ENCODE measurements at places on chromosomes 5 and 9. TPM values are rescaled to one million over a fixed set of nuclear protein-coding genes. Genes with fewer than 3 reads are reported as not detected.

DNA sequence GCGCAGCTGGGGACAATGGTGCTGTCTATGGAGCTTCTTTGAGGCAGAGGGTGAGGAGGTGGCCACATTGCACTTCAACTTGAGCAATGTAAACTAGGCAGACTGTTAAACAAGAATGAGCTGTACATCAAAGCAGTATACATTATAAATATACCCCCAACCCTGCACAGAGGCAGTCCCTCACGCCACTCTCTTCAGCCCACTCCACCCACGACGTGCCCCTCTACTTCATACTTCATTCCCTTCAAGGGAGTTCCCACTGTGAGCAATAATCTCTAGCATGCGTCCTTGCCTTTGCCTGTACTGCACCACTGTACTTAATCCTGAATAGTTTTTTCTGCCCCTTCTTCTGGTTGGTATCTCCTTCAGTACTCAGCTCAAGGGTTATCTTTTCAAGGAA lies 14.4 kb downstream of the TRPM3 start:
- no peak for DNase-seq

GRCh38 chr5:64462391-64462790 lies 43.4 kb upstream of the RGS7BP start:
- DNase-seq = no peak

GRCh38 chr5:67542479-67542878 lies 345.9 kb upstream of the CD180 start:
- no peak for DNase-seq

DNA sequence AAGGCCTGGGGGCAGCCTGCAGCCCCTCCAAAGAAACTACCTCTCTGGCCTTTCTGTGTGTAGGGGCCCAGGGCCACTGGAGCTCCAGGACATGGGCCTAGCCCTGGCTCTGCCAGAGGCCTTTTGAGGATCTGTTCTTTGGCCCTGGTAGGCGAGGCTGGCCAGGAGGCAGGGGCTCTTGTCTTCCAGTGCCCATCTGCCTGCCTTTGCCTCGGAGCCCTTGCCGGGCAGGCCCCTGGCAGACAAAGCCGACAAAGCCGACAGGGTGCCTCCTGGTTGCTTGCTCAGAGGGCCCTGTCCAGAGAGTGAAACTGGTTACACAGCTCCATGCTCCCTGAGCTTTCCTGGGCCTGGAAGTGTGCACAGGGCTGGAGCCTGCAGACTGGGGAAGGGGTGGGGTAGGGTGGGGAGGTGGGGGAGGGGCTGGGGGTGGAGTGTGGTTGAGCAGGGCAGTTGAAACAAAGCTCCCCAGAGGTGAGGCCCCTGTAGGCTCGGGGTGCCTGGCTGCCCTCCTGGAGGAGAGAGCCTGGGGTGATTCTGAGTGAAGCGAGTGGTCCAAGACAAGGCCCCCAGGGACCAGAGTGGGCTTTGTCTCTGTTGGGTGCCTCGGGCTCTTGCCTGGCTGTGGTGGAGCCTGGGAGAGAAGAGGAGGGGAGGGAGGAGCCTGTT lies 29.3 kb downstream of the PTPA start:
- DNase-seq = peak; percentile 55

- DNase-seq = peak; percentile 41
Observed at GRCh38 chr5:138077064-138077696, 6.7 kb upstream of the WNT8A start.

- no peak for DNase-seq
Observed at GRCh38 chr9:112501287-112501686, 14.7 kb downstream of the KIAA1958 start.

DNA sequence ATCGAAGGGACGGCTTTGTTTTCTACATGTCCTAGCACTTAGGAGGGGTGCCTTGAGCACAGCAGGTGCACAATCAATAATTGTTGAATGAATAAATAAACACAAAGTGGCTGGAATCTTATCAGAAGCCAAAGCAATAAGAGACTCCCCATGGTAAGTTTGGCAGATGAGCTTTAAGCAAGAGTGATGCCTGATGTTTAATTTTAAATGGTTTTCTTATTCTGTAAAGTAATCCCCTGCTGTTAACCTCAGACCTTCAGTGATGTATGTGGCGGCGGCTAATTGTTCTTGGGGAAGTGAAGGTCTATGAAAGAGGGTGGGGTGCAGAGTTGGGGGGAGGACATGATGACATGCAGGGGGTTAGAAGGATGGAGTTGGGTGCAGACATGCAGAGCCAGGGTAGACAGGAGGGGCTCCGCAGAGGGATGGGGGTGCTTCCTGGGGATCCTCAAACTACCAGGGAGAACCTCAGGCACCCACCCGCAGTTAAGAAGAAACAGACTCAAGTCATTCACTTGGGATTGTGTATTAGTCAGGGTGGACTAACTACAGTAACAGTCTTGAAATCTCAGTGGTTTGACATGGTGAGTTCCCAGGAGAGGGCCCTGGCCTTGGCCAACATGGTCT lies 65.7 kb upstream of the SHB start:
- no peak for DNase-seq

- DNase-seq = peak; percentile 94
Observed at GRCh38 chr5:142618130-142618523, 67.8 kb downstream of the FGF1 start.

GRCh38 chr9:115008536-115009270 lies 78.3 kb upstream of the TNFSF8 start:
- DNase-seq = peak; percentile 84

DNA sequence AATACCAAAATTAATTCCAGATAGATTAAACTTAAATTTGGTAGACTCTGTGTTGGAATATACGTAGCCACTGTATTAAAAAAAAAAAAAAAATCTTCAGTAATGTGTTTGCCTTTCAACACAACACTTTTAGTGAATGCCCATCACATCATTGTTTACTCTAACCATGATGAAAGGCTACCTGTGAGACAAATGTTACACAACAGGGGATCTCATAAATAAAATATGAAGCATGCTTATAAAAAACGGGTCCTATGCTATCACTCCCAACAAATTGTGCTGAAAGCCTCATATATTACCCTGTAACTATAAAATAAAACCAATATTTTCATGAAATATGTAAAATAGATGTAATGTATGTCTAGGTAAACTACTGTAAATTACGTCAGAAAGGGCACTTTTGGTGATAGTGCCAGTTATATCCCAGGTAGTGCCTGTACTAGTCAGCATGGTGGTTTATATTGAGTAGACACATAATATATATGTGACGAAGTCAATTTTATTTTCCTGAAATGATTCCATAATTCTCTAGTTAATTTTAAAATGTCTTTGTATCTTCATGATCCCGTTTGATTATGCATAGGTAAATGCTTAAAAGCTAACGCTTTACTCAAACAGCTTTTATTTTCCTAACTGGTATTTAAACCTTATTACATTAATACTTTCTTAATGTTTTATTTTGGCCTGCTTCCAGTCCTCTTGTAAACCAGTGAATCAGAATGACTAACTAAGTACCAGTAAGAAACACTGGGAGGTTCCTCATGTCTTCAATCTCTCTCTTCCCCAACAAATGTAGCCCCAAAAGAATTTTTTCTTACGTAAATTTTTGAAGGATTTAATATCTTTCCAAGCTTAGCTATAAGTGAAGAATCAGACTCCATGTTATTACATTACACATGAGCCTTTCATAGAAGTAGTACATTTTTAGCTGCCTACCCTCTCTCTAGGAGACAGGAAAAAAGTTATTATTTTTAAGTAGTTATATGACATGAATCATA lies 420.3 kb downstream of the GABRG2 start:
- DNase-seq = peak; percentile 51

GRCh38 chr5:35133186-35133585 lies 85.4 kb upstream of the AGXT2 start:
- no peak for DNase-seq

DNA sequence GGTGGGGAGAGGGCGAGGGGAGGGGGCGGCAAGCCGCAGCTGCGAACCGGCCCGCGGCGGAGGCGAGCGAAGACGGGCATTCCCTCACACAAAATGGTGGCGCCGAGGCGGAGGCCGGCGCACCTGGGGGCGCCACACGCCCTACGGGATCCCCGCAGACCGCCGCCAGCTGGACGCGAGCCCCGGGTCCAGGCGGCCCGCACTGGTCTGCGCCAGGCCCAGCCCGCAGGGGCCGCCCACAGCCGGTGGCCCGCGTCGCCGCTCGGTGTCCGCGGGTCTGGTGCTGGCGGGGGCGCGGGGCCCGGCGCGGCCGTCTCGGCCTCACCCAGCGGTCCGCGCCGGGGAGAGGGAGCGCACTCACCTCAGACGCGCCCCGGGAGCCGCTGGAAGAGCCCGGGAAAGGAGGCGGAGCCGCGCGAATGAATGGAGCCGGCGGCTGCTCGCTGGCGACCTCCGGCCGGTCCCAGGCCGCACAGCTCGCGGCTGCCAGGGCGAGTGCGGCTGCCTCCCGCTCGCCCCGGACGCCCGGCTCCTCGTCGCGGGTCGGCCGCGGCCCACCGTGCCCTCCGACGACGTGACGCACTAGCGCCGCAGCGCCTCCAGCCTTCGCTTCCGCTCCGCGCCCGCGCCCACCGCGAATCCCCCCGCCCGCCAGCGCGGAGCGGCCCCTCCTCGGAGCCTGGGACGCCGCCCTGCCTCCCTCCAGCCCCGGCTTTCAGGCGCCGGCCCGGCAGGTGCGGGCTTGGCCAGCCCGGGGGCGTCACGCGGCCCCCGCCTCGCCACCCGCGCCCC lies at the start of gene FAM169A:
Gene FAM169A (minus strand): TSS at position 584 of the 792 bp plus-strand sequence. CDS start 24,711 bp downstream, outside the sequence.
- DNase-seq = peak; percentile 28

GRCh38 chr9:134206311-134207300 lies 42.2 kb upstream of the RNU6ATAC start:
- DNase-seq = no peak

DNA sequence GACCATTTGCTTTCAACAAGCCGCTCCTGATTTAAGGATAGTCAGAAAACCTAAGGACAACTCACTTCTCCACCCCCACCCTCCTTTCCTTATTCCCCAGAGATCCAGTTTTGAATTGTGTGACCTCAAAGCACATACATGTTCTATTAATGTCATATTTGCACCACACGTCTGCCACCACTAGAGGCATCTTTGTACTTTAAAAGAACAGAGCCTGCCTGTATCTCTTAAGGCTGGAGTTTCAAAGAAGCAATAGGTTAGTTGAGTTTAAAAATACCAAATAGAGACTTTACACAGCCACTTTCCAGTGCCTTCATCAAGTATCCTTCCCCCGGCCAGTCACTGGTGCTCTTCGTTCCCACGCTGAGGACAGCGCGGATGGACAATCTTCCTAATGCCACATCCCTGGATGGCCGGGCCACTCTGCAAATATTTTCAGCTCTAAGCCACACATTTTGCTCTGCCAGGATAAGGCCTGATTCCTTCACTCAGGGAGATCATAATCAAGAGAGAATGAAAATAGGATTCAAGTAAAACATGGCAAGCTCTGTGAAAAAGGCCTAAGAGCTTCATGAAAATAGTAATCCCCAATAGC lies 146.3 kb downstream of the SNCAIP start:
- peak; percentile 15 for DNase-seq

- DNase-seq = no peak
Observed at GRCh38 chr5:90476391-90476790, 1.7 kb downstream of the POLR3G start.

DNA sequence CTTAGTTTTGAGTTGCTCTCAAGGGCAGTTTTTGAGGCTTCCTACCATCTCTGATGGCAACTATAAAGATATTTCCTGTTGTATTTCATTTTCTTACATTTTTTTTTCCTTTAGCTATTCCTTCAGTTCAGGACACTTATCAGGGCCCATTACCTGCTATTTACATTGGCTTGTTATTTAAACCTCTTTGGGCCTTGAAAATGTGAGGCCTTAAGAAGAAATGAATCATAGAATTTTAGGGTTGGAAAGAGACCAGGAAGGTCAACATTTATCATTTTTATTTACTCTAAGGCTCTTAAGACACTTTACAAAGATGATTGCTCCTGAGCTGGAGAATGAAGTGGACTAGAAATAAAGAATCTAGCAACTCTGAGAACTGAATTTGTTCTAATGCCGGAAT lies 335.2 kb downstream of the DTWD2 start:
- no peak for DNase-seq

DNA sequence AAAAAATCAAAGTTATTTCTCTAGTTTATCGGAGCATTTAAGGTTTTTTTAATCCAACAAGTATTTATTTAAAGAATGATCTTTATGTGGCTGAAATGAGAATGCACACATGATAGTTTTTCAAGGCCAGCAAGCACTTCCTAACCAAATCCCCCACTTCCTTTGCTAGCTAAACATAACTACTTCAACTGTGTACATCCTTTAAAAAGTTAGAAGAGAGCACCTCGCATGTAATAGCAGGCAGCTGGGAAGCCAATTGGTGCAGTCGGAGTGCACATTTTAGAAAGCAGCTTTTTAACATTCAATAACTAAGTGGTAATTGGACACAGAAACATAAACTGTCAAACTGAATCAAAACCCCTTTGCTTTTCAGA lies 245.7 kb downstream of the BNC2 start:
- peak; percentile 34 for DNase-seq

DNA sequence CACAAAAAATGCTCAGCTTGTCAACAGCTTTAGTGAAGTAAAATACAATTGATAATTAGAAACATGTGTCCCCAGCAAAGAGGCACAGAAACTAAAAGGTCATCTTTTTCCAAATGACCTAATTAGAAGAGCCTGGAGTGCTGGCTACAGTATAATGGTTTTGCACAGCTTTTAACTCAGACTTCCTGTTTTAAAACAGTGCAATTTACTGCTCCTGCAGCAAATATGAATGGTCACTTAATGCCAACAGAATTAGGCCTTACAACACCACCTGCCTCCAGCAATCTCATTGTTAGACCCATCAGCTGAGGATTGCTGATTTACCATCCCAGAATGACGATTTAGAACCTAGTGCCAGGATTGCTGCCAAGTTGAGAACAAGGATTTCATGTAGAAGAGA lies 239.3 kb downstream of the CETN3 start:
- DNase-seq = peak; percentile 19

DNA sequence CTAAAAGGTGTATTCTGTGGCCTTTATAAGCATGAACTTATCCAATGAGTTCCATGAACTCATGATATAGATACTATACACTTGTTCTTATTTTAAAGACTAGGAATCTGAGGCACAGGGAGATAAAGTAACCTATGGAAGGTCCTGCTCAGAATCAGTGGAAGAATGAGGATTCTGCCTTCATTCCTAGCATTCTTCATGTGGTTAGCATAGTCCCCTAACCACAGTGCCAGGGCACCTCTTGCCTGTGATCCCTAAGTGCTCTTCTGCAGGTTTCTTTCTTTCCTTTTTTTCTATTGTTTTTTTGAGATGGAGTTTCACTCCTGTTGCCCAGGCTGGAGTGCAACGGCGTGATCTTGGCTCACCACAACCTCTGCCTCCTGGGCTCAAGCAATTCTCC lies 174.1 kb downstream of the C9orf152 start:
- DNase-seq = peak; percentile 64

DNA sequence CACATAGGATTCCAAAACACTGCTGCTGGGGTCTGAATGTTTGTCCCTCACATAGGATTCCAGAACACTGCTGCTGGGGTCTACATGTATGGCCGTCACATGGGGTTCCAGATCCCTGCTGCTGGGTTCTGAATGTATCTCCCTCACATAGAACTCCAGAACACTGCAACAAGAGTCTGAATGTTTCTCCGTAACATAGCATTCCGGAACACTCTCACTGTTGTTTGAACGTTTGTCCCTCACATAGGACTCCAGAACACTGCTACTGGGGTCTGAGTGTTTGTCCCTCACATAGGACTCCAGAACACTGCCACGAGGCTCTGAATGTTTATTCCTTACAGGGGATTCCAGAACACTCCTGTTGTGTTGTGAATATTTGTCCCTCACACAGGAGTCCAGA lies 216.8 kb downstream of the FOXD4L6 start:
- DNase-seq = no peak

Gene EPB41L4A
- total RNA-seq = not detected

Gene PCDHAC2
- 0.06 TPM for total RNA-seq

Gene CTSV
- 8.1 TPM for total RNA-seq

Gene PCDHA9
- total RNA-seq = not detected

Gene STK32A
- not detected for total RNA-seq

Gene OMD
- 0.06 TPM for total RNA-seq

Gene OSMR
- 20.2 TPM for total RNA-seq

Gene TEX48
- not detected for total RNA-seq

Gene TEK
- total RNA-seq = 3.3 TPM
